Activated CD4-positive, CD25-positive, alpha-beta regulatory T cell (primary cell): ENCODE measurements at places on chromosomes 16 and 17.

- no peak for DNase-seq
These were observed 80.2 kb downstream of the CDH11 start for GRCh38 chr16:65041667-65042066.

DNA sequence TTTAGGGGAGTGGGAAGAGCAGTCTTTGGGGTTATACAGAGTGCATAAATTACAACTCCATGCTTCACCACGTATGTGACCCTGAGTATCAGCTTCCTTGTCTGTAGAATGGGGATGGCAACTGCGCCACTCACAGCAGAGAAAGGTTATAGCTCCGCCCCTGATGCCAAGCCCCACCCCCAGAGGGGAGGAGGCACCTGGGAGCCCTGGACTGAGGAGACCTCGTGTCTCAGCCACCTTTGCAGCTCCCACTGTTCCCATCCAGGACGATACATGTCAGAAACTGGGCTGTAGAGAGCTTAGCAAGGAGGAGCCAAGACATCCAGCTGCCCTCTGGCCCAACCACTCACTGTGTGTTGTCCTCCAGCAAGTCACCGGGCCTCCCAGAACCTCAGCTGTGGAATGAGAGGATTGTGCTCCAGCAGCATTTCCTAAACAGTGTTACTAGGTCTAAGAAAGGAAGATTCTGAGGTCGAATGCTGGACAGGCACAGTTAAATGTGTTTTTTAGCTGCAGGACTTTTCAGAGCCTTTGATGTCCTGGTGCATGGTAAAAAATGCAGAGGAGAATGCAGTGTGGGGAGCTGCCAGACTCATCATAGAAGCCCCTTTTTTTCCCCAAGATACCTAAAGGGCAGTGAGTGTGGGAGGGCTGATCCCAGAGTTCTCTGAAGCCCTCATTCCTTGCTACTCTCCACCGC, 49.4 kb downstream of the BEAN1 start:
- peak; percentile 28 for DNase-seq

GRCh38 chr17:7911116-7911515, 5.0 kb downstream of the RNF227 start:
- DNase-seq, result no peak

- no peak for DNase-seq
These were observed 80.3 kb upstream of the CES5A start for GRCh38 chr16:55955424-55955823.

DNA sequence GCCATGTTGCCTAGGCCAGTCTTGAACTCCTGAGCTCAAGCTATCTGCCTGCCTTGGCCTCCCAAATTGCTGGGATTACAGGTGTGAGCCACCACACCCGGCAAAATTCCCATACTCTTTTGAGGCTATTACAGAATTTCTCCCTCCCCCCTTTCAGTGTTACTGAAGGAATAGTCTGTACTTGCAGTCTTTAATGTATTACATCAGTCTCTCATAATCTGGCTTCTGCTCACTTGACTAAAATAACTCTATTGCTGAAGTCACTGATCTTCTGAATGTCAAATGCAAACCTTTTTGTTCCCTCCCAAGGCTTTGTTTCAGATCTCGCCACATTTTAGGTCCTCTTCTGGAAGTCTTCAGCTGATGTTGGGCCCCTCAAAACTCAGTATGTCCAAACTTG, 51.8 kb downstream of the TNRC6A start:
- no peak for DNase-seq

- DNase-seq, result no peak
These were observed 44.7 kb downstream of the COG7 start for GRCh38 chr16:23408242-23408822.

- peak; percentile 21 for DNase-seq
These were observed 15.0 kb upstream of the CPD start for GRCh38 chr17:30363715-30364202.

DNA sequence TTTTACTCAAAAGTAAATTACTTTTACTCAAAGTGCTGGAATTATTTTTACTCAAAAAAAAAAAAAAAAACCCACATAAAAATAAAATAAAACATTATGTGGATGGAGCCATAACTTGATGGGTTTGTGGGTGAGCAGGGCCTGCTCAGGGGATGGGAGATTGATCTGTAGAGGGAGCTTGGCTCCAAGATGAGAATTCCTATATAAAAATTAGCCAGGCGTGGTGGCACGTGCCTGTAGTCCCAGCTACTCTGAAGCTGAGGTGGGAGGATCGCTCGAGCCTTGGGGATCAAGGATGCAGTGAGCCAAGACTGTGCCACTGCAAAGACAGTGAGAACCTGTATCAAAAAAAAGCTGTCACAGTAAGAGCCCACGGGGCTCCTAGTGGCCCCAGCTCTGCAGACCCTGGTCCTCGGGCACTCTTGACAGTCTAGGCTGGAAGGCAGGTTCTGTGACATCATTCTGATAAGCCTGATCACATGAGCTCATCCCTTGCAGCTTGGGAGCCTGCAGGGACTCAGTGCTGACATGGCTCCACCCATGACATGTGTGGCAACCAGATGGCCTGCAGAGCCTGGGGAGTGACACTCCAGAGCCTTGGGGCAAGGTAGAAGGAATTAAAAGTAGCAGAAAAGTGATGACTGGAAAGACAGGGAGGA, 42.5 kb downstream of the ST3GAL2 start:
- DNase-seq, result no peak

- DNase-seq, result no peak
These were observed 96.5 kb upstream of the CRHR1 start for GRCh38 chr17:45687594-45687993.

GRCh38 chr16:82178352-82178751, 8.3 kb upstream of the MPHOSPH6 start:
- no peak for DNase-seq

DNA sequence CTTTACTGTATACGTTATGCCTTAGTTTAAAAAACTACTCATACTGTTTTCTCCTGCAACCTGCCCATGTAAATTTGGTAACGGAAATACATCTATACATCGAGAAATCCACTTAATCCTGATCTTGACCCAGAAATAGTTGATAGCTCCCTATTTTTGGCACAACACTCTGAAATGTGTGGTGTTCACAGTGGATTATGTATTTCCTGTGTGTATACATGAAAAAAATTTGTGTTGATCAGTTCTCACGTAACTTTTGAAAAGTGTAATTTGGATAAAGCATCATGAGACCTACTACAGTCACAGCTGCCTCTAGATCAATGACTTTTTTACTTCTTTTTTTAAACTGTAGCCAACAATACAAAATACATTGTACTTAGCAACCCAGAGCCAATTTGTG, 90.7 kb downstream of the VMP1 start:
- DNase-seq, result no peak

DNA sequence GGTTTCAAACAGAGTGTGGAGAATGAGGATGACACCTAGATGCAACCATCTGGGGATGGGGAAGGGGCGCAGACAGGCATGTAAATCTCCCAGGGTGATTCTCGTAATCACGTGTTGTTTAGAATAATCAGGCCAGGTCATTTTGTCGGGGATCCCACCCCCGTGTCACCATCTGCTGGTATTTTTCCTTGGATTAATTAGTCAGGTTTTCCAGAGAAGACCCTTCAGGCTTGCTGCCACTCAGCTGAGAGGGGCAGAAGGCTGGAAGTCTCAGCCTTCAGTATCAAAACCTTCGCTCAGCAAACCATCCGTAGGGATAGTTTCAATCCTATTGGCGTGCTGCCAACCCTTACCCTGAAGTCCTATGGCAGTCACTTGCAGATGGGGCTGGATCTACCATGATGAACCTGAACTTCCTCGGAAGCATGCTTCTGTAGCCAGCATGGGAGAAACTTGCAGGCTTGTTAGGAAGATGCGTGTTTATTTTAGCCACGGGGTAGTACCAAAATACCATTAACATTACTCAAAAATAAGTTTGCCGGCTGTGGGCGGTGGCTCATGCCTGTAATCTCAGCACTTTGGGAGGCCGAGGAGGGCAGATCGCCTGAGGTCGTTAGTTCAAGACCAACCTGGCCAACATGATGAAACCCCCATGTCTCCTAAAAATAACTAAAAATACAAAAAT, 7.5 kb upstream of the ADCY9 start:
- no peak for DNase-seq

- DNase-seq, result no peak
These were observed 331.3 kb upstream of the EEF2KMT start for GRCh38 chr16:5428932-5429331.
